ENCODE measurements at places on chromosomes 2 and 18.

DNA sequence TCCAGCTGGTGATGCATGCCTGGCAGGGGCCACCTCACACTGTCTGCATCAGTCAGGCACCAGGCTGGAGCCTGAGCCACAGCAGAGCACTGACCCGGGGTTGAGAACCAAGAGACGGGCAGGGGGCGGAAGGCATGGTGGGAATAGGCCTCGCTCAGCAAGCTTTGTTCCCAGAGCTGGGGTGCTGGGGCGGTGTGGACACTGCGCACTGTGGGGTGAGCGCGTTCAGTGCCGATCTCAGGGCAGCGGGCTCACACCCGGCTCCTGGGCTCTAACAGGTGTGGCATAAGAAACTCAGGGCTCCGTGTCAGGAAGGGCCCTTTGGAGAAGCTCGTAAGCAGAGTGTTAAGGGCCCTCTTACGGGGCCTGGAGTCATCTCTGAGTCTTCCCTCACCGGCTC lies 15.7 kb downstream of the SH3RF3 start:
- DNase-seq, result no peak

DNA sequence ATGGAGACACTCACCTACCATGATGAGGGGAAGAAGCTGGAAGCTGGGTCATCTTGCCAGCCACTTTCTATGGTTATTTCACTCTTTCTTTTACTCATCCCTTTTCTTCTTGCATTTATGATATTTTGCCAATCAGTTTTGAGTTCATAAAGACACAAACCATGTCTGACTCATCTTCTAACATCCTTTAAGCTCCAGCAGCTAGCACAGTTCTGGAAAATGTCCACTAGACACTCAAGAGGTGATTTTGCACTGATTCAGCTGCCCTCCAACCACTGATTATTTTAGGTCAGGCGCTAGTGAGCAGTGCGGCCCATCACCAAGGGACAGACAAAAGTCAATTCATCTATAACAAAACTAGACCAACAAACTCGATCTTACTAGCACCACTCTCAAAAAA lies 537.1 kb upstream of the ID2 start:
- DNase-seq, result no peak

- no peak for DNase-seq
These were observed 1.9 kb upstream of the ANKRD39 start for GRCh38 chr2:96859681-96860064.

DNA sequence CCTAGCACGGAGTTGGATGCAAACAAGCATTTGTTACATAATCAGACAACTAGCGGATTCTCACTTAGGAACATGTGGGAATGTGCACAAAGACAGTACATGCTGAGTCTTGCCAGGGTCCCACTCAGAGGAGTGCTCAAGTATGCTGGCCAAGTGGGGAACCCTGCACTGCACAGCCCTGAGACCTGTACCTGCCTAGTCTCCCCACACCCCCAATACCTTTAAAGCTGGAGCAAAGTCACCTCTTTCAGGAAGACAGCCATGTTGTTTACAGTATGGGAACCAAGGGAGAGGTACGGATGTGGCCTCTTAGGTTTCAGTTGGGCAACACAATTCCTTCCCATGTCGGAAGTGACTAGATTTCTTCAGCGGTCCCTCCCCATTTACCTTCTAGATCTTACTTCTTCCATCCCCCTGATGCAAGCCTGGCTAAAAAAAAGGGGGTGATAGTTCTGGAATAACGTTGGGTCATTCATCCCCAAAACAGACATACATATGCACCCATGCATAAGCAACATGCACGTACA lies 10.7 kb downstream of the CXCR1 start:
- DNase-seq, result no peak

GRCh38 chr18:28725876-28726275 lies 548.9 kb upstream of the CDH2 start:
- no peak for DNase-seq

GRCh38 chr2:66693076-66693965 lies 258.4 kb downstream of the MEIS1 start:
- no peak for DNase-seq

DNA sequence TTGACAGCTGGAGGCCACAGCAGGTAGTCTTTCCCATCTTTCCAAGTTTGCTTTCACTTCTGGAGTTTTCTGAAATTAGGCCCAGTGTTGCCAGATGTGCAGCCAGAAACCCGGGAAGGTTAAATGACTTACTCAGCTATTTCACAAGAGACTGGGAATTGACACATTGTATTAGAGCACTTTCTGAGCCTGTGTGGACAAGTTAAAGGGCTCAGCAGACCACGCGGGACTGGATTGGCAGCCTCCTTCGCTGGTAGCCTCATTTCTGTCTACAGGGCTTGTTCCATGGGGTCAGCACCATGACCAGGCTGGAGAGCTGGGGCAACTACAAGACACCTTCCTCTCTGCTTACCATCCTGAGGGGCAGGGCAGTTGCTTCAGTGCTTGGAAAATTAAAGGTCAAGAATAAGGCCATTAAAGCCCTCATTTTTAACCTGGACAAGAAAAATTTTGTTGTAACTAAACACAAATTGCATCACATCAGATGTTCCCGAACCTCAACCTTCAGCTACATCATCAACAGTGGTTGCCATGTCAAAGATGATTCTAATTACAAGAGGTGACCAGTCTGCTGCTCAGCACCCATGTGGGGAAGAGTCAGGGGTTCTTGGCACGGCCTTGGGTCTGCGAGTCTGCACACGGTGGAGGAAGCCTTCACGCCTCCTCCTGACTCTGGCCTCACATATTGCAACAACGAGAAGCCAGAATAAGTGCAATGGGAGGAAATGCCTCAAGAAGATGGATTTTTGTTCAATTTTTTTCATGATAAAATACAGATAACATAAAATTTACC lies 279.5 kb upstream of the RAB6C start:
- DNase-seq, result no peak

DNA sequence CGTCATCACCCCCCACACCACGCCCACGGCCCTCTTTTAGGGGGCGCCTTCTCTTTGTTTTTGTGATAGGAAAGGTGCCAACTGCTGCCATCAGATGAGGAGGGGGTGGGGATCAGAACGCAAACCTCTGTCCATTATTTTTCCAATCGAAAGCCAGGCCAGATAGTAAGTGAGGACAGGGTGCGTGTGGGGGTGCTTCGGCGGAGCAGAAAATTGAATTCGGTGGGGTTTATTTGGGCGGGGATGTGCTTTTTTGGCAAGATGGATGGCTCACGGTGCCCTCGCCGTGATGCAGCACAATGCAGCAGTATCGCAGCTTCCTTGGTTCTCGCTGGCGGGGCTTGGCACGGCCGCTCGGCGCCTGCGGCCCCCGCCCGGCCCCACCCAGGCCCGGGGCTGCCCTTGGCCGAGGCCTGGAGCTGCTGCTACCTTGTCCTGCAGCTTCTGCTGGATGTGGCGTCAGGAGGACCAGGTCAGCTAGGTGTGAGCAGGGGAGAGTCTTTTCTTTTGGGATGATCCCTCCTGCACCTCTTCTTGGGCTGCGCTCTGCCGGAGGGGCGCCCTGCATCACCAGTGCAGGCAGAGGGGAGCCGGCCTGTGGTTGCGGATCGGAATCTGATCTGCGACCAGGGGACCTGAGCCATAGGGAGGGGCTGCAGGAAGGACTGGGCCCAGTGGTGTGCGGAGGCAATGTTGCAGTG lies 1.3 kb downstream of the SPTBN1 start:
- DNase-seq, result peak; percentile 25

DNA sequence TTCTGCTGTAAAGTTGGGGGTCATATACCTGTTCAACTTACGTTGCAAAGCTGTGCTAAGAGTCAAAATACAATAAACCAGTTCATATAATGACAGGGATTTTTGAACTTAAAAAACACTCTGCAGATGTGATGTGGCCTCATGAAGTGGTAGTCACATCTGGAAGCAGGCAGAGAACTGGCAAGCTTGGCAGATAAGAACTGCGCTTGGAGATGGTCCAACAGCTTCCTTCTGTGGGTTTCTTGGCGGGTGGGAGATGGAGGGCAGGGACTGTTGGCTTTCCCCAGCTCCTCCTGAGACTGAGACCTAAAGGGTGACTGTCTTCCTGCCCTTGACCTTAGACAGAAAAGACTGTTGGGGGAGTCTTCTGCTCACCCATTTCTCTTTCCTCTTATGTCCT lies 140.4 kb downstream of the CTIF start:
- no peak for DNase-seq

DNA sequence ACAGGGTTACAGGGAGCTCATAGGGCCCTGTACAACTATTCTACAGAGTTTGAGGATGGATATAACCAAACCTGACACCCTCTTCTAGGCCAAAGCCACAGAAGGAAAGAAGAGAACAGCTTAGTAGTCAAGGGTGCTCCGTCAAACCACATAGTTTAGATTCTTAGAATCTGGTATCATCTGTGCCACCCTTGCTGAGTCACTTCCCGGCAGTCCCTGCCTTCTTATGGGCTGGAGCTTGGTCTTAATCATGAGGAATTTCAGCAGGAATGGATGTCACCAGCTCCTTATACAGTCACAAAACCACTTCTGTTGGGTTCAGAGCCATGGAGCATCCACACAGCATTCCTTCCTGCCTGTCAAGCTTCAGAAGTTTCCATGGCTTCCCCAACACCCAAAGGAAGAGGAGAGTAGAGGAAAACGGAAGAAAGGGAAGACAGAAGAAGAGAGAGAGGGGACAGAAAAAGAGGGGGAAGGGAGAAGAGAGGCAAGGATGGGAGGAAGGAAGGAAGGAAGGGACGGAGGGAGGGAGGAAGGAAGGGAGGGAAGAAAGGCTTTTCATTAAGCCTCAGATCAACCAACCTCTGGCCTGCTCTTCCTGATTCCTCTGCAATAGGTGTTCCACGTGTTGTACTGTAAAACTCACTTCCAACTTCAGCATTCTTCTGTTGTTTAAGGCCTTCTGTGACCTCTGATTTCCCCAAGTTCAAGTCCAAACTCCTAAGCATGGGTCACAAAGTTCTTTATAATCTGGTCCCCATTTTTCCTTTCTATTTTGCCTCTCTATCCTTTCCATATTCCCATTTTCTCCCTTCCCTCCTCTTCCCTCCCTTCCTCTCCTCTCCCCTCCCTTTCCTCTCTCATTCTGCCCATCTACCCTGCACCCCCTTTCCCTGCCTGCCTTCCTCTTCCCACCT lies 246.1 kb upstream of the TNP1 start:
- no peak for DNase-seq

- DNase-seq, result no peak
These were observed 341.8 kb upstream of the GULP1 start for GRCh38 chr2:187949859-187950258.

- no peak for DNase-seq
These were observed 70.8 kb upstream of the SLC1A4 start for GRCh38 chr2:64918220-64918886.

- no peak for DNase-seq
These were observed at the start of gene LRRFIP1 for GRCh38 chr2:237627441-237628246. LRRFIP1 (plus strand) TSS chr2:237627587; CDS start chr2:237627645, 58 bp downstream.

Measured in neural crest cell (in vitro differentiated cells).